Daoy (cell line): ENCODE measurements at places on chromosomes 3 and 15. TPM values are rescaled to one million over a fixed set of nuclear protein-coding genes. Genes with fewer than 3 reads are reported as not detected.
A peak's percentile ranks its signal among the peaks of the same experiment; 100 is the strongest.

SNX22 gene
- not detected in 2 replicates for total RNA-seq

ITGA11 gene
- total RNA-seq: 6.4 and 11.4 TPM in 2 replicates

ADGRG7 gene
- not detected in 2 replicates for total RNA-seq

GRCh38 chr3:120559242-120560061, 36.7 kb upstream of the NDUFB4 start:
- DNase-seq: peak; percentile 88

DNA sequence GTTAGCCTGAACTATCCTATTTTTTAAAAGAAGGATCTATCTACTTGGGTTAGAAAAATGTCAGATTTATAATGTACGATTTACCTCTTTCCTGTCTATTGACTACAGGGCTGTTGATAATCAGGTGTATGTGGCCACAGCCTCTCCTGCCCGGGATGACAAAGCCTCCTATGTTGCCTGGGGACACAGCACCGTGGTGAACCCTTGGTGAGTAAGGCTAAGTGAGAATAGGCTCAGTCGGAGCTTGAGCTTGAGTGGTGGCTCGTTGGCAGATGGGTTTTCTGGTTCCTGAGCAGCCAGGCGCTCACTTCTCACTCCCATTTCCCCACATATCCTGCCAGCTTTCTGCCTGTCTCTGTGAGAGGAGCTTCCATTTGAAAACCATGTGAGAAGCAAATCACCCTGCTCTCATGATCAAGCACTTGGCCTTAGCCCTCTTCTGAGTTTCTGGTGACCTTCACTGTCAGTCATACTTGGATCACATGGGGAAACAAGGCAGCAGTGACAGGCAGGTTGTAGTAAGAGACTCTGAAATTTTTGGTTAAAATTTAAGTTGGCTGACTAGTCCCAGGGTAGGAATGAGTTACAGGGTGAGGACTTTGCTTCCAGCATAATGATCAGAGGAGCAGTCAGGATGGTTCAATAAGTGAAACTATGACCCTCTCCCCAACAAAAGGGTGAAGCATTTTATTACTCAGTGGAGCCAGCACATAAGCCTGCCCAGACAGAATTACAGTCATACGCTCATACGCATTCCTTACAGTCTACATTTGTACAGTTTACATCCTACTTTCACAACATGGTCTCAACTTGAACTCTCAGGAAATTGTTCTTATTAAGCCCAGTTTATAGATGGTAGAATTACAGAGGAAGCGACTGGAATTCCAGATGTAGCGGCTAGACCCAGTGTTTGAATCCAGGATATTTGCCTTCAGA, 18.0 kb downstream of the NIT2 start:
- no peak for DNase-seq

CFAP92 gene
- total RNA-seq: 1.0 TPM in 1 of 2 replicates, not detected in the other

DNA sequence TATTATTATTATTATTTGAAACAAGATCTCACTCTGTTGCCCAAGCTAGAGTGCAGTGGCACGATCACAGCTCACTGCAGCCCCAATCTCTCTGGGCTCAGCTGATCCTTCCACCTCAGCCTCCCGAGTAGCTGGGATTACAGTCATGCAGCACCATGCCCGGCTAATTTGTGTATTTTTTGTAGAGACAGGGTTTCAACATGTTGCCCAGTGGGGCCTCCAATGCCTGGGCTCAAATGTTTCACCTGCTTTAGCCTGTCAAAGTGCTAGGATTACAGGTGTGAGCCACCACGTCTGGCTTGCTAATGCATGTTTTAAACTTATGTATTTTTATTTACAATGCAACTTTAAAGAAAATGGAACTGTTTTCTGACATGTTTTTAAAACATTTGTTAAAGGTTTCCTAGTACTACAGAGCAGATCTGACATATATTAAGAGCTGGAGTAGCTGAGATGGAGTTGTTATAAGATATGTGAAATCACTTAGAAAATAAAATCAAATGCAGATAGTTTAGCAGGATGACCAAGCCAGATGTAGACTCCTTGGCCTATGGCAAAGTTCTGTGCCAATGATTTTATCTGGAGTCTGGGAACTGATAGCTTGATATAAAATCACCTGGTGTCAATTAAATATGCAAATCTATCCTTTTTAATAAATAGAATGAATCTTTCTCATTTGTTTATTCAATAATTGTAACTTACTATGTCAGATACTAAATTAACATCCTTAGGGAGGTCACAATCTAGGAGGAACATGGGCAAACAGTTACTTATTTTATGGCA, 310.1 kb upstream of the NAALADL2 start:
- DNase-seq: no peak

EFL1 gene
- total RNA-seq: 21.6 and 37.9 TPM in 2 replicates

- peak; percentile 53 for DNase-seq
Observed at GRCh38 chr3:48820612-48821324, 26.9 kb downstream of the PRKAR2A start.

SV2B gene
- total RNA-seq: 0.15 and 1.1 TPM in 2 replicates

- DNase-seq: peak; percentile 60
Observed at GRCh38 chr15:65856821-65857455, 12.4 kb upstream of the RAB11A start.

SMCO1 gene
- not detected in 2 replicates for total RNA-seq

GRCh38 chr3:174791161-174791560, 68.0 kb upstream of the NAALADL2 start:
- DNase-seq: no peak

GRCh38 chr3:113279686-113280085, 68.3 kb downstream of the BOC start:
- DNase-seq: no peak

GRCh38 chr15:65420975-65421359, 1.8 kb downstream of the IGDCC4 start:
- no peak for DNase-seq

DNA sequence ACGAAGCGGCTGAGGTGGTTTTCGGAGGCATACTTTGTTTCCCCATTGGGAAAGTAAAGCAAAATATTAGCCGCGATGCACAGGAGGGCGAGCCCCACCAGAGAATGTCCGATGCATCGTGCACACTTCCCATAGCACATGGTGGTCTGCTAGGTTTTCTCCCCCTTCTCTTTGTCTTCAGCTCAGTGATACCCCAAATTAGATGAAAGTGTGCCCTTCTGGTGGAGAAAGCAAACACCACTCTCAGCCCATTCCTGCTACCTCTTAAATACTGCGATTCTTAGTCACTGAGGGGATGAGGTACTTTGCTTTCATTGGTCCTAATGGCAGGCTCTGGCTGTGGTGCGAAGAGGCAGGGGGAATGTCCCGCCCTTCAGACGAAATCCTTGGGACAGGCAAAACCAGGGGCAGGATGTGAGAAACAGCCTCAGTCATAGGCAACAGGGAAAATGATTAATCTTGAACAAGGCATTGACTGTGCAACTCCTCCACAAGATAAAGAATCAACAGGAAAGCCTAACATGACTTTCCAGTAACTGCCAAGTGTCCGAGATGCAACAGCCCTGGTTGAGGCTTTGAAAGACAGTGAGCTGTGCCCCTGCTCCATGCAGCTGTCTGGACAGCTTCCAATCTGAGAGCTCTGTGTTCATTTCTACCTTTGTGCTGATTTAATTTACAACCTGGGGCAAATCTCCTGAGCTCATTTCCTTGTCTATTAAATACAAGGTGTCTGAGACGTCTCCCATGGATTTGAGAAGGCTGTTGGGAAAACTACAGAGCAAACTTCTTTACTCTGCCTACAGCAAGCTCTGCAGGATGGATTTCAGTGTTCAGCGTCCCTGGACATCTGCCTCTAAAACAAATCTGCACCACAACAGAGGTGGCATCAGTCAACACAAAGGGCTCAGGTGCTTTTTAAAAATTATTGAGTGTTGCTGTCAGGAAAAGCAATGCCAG, at the start of gene TM4SF1:
Gene TM4SF1 (minus strand): TSS at position 242 of the 957 bp plus-strand sequence. CDS start 102 bp downstream, at position 140.
- DNase-seq: peak; percentile 98

GRCh38 chr3:127755305-127755681, 67.0 kb downstream of the MGLL start:
- DNase-seq: no peak

LCTL gene
- 0.57 TPM in 1 of 2 replicates, not detected in the other for total RNA-seq

RASL12 gene
- total RNA-seq: 1.5 and 1.6 TPM in 2 replicates

DNA sequence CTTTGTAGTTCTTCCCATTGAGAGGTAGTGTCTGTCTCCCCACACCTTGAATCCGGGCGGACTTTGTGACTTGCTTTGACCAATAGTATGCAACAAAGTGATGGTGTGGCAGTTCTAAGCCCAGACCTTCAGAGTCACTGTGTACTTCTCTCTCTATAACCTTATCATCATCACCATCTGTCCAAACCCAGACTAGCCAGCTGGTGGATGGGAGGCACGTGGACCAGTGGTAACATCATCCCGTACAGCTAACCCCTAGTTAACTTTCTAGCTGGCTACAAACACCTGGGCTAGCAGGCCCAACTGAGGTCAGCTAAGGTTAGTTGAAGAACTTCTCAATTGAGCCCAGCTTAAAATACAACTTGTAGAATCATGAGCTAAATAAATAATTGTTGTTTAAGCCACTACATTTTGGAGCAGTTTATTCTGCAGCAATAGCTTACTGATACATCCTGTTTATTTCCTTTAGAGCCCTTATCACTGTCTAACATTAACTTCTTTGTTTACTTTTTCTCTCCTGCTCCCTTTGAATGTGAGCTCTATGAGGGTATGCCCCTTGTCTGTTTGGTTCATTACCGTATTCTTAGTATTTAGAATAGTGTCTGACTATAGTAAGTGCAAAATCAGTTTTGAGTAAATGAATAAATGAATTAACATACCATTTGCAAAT, 11.5 kb upstream of the CCR9 start:
- no peak for DNase-seq

- DNase-seq: no peak
Observed at GRCh38 chr3:17151598-17152373, 267.0 kb downstream of the PLCL2 start.

DNA sequence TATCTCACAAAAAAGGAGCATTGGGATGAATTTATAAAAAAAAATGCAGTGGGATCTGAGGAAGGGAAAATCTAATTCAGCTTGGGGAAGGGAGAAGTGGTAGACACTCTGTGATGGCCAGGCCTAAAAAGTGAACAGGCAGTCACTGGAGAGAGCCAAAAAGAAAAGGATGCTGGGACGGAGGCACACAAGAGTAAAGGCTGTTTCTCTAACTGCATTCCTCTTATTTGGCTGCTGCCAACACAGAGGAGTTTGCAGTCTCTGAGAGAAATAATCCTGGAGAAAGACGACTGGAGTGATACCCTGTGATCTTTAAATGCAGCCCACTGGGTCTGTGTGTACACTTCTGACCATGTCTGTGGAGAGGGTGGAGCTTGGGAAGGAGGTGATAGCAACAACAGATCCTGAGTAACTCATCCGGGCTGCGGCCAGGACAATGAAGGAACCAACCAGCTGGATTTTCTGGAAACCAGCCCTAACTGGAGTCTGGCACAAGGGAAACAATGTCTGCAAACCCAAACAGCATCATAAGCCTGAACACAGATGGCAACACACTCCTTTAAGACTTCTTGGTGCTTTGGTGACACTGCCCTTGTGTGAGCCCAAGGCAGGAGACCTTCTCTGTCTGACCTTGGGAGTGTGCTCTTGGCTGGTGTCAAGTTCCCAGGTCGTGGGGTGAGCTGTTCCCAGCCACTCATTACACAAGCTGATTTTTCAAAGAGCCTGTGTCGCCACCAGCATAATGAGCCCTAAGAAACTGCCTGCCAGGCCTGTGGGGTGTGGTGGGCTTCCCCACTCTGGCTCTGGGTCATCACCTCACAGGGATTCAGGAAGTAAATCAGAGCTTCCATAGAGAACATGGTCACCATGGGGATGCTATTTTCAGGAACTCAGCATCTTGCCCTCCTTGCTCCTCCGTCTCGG, 8.0 kb downstream of the FYCO1 start:
- no peak for DNase-seq

DNA sequence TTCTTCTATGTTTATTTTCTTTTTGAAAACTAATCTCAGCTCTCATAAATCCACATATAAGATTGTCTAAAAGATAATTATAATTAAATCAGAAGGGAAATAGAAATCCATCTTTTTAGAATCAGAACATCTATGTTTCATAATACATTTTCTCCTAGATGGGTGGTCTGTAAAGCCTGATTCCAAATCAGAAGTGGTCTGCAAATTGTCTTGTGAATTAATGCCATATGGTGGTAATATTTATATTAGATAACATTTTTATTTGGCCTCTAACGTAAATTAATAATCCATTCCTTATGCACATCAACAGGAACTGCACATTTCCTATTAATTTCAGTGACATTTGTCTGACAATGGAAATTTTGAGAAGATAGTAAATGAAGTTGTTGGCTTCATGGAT, 52.8 kb upstream of the TBC1D5 start:
- DNase-seq: no peak

CYP1A1 gene
- total RNA-seq: 0.92 and 3.8 TPM in 2 replicates

PP2D1 gene
- not detected in 2 replicates for total RNA-seq

DNA sequence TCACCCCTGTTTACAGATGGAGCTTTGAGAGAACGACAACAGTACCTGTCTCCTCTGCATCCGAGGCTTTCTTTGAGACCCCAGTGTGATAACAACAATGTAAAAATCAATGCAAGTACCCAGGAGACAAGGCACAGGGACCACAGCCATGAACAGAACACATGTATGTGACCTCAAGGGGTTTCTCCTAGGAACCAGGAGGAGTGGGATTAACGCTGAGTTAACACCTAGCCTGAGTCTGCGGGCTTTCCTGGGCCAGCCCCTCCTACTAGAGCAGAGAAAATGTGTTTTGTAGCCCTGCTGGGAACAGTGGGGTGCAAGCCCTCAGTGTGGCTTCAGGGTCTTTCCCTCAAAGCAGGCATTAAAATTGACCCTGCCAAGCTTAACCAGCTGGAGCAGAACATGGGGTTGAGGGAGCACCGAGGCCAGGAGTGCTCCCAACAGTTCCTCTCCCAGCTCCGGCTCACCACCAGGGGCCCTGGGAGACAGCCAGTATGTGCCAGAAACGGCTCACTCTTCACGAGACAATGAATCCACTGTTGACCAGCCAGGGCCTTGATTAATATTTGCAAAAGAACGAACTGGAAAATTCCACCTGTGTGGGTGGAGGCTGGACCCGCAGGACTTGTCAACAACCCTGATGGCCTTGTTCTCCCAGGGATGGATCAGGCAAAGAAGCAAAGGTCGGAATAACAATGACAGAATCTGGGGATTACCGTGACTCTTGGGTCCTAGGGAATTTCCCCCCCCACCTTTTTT, 3.6 kb downstream of the CHDH start:
- peak; percentile 32 for DNase-seq

DNA sequence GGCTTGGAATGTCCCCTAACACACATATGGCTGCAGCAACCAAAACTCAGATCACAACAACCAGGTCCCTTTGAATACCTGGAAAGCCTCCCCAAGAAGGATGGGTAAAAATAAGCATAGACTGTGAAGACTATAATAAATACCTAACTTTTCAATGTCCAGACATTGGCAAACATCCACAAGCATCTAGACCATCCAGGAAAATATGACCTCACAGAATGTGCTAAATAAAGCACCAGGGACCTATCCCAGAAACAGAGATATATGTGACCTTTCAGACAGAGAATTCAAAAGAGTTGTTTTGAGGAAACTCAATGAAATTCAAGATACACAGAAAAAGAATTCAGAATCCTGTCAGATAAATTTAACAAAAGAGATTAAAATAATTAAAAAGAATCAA, 109.2 kb downstream of the NEDD4 start:
- DNase-seq: no peak

CEP152 gene
- 15.4 and 22.9 TPM in 2 replicates for total RNA-seq

GRCh38 chr3:59442046-59442445, 392.2 kb upstream of the CFAP20DC start:
- no peak for DNase-seq

SLC7A14 gene
- total RNA-seq: 0.17 and 0.18 TPM in 2 replicates

- DNase-seq: no peak
Observed at GRCh38 chr3:37527361-37527760, 334.3 kb upstream of the CTDSPL start.

GRCh38 chr15:40438712-40439111, 2.0 kb upstream of the BAHD1 start:
- no peak for DNase-seq
